Lower lobe of right lung (tissue), 2 donors: ENCODE measurements at places on chromosomes 1 and 21. TPM values are rescaled to one million over a fixed set of nuclear protein-coding genes. Genes with fewer than 3 reads are reported as not detected.

DNA sequence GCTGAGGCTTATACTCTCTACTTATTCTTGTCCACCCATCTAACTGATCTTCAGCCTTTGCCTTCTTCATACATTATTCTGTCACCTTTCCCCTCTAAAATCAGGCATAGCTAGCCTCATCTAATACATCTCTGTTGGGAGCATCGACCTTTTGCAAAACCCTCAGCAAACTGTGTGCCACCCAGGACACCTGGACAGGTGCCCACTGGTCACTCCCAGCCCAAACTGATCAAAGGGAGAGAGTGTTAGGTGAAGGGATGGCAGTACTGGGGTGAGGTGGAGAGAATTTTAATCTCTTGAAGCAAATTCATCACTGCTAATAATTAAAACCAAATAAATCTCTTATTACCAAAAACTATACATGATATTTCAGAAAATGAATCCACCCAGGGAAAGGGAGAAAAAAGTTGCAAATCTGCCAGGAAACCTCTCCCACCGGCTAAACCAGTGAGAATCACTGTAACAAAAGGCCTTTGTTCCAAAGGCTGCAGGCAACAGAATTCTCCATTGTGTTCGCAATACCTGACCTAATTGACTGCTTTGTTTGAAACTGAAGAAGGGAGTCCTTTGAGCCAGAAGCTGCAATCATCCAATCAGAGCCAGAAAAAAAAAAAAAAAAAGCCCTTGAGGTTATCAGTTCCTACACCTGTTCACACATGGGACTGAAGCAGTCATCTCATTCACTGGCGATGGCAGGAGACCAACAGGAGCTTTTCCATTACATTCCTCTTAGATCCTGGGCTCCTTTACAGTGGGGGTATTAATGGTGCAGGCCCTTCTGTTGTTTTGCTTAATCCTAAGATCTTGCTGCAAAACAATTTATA is 172.6 kb downstream of the APP start:
- H3K4me3 ChIP-seq, result no peak overlapping the region
- H3K27me3 ChIP-seq, result no peaks in the 10 kb centered on the region
- peaks cover 13% of the 10 kb centered on the region for H3K36me3 ChIP-seq
- no peaks in the 10 kb centered on the region for H3K4me1 ChIP-seq
- H3K27ac ChIP-seq, result no peak overlapping the region
- DNase-seq, result no peak

DNA sequence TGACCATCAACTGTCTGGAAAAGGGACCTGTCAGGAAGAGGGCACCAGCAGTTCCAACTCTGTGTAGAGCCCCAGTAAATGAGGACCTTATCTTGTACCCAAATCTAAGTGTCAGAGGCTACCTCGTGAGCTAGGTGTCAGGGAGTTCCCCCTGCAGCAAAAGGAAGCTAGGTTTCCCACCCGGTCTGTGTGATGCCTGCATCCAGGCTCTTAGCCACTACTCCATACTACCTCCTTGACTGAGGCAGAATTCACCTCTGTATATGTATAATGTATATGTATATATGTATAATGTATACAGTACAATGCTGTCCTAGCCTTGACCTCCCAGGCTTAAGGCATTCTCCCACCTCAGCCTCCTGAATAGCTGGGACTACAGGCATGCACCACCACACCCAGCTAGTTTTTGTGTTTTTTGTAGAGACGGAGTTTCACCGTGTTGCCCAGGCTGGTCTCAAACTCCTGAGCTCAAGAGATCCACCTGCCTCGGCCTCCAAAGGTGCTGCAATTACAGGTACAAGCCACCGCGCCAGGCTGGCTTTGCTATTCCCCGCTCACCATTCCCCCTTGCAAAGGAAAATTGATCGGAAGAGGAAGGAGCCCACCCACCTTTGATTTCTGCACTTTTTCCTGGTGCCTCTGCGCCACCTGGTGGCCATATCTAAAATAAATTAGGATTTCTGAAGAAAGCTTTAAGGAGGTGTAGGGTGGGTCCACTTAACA is 15.7 kb upstream of the LUZP1 start:
- DNase-seq, result no peak
- peaks cover 8% of the 10 kb centered on the region for H3K4me1 ChIP-seq
- H3K27me3 ChIP-seq, result no peaks in the 10 kb centered on the region
- no peak overlapping the region for H3K27ac ChIP-seq

- H3K4me1 ChIP-seq, result no peaks in the 10 kb centered on the region
- H3K4me3 ChIP-seq, result no peak overlapping the region
- DNase-seq, result no peak
- H3K27me3 ChIP-seq, result no peaks in the 10 kb centered on the region
Measured at GRCh38 chr1:94871031-94871430, 50.9 kb downstream of the SLC44A3 start.

CD1E gene
- total RNA-seq, result 2.6 TPM

DNA sequence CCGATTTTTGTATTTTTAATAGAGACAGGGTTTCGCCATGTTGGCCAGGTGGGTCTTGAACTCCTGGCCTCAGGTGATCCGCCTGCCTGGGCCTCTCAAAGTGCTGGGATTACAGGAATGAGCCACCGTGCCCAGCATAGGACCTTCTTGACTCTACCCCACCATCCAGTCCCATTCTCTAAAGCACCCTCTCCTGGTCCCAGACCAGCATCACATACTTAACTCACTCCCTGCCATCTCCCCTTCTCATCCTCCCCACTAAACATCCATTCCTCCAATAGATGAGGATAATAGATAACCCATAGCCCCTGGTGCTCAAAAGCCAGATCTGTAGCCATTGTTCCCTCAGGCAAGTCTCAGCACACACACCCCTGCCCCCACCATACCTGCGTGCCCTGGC is 2.1 kb downstream of the ENTREP3 start:
- peaks cover 16% of the 10 kb centered on the region for H3K36me3 ChIP-seq
- peaks cover 34% of the 10 kb centered on the region for H3K4me1 ChIP-seq
- no peaks in the 10 kb centered on the region for H3K27me3 ChIP-seq
- DNase-seq, result no peak
- H3K4me3 ChIP-seq, result no peak overlapping the region

NEK2 gene
- 0.77 TPM for total RNA-seq

DNA sequence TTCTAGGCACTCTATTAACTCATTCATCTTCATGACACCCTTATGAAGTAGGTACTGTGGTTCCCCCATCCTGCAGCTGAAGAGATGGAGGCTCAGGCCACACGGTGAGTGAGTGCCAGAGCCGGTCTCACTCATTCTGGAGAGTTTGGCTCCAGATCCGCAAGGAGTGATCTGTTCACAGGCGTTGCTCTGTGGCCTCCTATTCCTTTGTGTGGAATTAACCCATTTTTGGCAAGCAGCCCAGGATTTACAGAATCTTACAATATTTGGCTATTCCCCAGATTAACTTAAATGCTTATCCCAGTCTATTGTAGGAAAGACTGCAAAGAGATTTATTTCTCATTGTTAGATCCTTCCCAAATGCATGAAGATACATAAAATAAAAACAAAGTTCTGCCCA is 29.6 kb downstream of the KIAA0040 start:
- no peak for DNase-seq
- peak overlapping the region; percentile 6 for H3K27ac ChIP-seq
- peaks cover 90% of the 10 kb centered on the region for H3K36me3 ChIP-seq
- no peak overlapping the region for H3K4me3 ChIP-seq
- no peaks in the 10 kb centered on the region for H3K4me1 ChIP-seq

DNA sequence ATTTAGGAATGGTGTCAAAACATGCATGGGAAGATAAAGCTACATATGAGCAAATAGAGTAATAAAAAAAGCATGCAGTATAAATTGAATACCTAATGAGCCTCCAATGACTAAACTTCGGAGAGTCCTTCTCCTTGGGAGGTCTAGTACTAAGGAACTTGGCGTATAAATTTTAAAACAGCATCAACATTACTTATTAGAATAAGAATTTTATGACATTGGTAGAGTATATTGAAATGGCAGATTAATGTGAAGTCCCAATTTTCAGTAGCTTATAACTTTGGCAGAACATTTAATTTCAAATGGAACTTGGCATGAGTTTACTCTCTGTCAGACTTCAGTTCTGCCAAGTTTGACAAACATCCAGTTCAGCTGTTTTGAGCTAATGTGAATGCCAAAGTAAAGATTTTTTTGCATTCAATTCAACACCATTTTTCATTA is 104.7 kb upstream of the RGS18 start:
- no peaks in the 10 kb centered on the region for H3K36me3 ChIP-seq
- no peaks in the 10 kb centered on the region for H3K4me1 ChIP-seq
- H3K4me3 ChIP-seq, result no peak overlapping the region
- no peak for DNase-seq
- no peak overlapping the region for H3K27ac ChIP-seq
- H3K27me3 ChIP-seq, result no peaks in the 10 kb centered on the region

ITLN2 gene
- 30.7 TPM for total RNA-seq

DNA sequence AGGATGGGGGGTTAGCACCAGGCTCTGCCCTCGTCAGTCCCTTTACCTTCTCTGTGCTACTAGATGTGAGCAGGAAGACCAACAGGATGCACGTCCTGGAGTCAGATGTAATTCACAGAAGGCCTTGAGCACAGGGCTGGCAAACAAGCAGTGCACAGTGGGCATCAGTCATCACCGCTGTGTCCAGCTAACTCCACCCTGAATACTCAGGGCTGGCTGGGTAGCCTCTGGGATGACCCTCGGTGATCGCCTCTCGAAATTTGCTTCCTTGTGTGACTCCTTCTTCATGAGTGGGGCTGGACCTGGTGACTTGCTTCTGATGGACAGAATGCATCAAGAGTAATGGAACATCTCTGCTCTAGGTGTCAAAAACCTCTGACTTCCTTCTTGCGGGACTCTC is 92.2 kb upstream of the TMPRSS2 start:
- H3K27ac ChIP-seq, result no peak overlapping the region
- H3K36me3 ChIP-seq, result no peaks in the 10 kb centered on the region
- no peaks in the 10 kb centered on the region for H3K27me3 ChIP-seq

- H3K4me3 ChIP-seq, result no peak overlapping the region
- no peaks in the 10 kb centered on the region for H3K4me1 ChIP-seq
- H3K36me3 ChIP-seq, result no peaks in the 10 kb centered on the region
- H3K27ac ChIP-seq, result no peak overlapping the region
- H3K27me3 ChIP-seq, result no peaks in the 10 kb centered on the region
- no peak for DNase-seq
Measured at GRCh38 chr1:192657760-192658159, 21.8 kb downstream of the RGS13 start.

DNA sequence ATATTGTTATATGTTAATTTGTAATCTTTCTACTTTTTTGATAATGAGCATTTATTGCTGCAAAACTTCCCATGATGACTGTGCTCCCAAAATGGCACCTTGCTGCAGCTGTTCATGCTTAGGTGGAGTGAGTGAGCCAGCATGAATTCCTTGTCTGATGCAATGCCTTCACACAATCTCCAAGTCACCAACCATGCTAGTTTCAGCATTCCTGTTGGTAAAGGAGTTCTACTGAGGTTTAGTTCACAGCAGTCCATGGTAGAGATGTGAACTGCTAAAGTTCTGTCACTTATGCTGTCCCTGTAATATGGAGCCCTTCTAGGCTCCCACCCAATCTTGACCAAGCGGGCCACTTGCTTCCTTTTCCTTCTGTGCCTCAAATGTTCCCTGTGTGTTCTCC is 26.2 kb upstream of the PRKACB start:
- H3K36me3 ChIP-seq, result no peaks in the 10 kb centered on the region
- no peak for DNase-seq
- H3K27me3 ChIP-seq, result no peaks in the 10 kb centered on the region
- H3K4me1 ChIP-seq, result no peaks in the 10 kb centered on the region
- H3K27ac ChIP-seq, result no peak overlapping the region

- no peak overlapping the region for H3K4me3 ChIP-seq
- H3K27me3 ChIP-seq, result peaks cover 99% of the 10 kb centered on the region
- peaks cover 23% of the 10 kb centered on the region for H3K4me1 ChIP-seq
- H3K27ac ChIP-seq, result no peak overlapping the region
- H3K36me3 ChIP-seq, result no peaks in the 10 kb centered on the region
Measured at GRCh38 chr21:33018707-33019465, 6.8 kb upstream of the OLIG2 start.

CYYR1 gene
- total RNA-seq, result 28.1 TPM

DNA sequence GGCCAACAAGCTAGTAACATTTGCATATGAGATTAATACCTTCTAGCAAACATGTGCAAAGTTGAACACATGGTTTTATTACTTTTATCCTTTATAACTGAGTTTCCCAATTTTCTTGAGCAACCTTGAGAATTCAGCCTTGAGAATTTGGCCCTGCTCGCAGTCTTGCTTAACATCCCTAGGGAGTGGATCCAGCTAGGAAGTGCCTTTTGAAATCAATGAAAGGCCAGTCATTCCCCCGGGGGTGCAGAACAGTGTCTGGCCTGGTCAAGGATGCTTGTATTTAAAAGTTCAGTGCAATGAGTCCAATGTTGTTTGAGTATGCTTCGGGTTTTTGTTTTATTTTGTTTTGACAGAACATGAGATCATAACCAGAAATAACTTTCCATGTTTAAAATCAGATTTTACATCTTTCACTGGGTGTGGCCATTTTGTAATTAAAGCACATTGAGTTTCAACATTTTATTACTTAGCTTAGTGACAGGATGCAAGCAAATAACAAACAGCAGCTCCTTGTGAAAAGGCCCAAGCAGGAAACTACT is 16.7 kb downstream of the PALMD start:
- peaks cover 35% of the 10 kb centered on the region for H3K4me1 ChIP-seq
- H3K36me3 ChIP-seq, result peaks cover 3% of the 10 kb centered on the region
- H3K27me3 ChIP-seq, result no peaks in the 10 kb centered on the region
- DNase-seq, result no peak
- H3K4me3 ChIP-seq, result no peak overlapping the region
- H3K27ac ChIP-seq, result peak overlapping the region; percentile 57

- H3K4me3 ChIP-seq, result no peak overlapping the region
- no peaks in the 10 kb centered on the region for H3K27me3 ChIP-seq
- no peak overlapping the region for H3K27ac ChIP-seq
- DNase-seq, result no peak
- no peaks in the 10 kb centered on the region for H3K4me1 ChIP-seq
- H3K36me3 ChIP-seq, result no peaks in the 10 kb centered on the region
Measured at GRCh38 chr1:60753036-60753900, 329.1 kb upstream of the NFIA start.

GRCh38 chr1:69551476-69552324 is 16.0 kb upstream of the LRRC7 start:
- no peaks in the 10 kb centered on the region for H3K36me3 ChIP-seq
- H3K27me3 ChIP-seq, result no peaks in the 10 kb centered on the region
- H3K4me1 ChIP-seq, result no peaks in the 10 kb centered on the region
- no peak for DNase-seq

CEP85 gene
- total RNA-seq, result 10.2 TPM

- no peak overlapping the region for H3K4me3 ChIP-seq
- peaks cover 10% of the 10 kb centered on the region for H3K4me1 ChIP-seq
- peaks cover 5% of the 10 kb centered on the region for H3K36me3 ChIP-seq
- H3K27ac ChIP-seq, result no peak overlapping the region
- no peaks in the 10 kb centered on the region for H3K27me3 ChIP-seq
- no peak for DNase-seq
Measured at GRCh38 chr1:52266507-52266906, 99.5 kb downstream of the CC2D1B start.
